ENCODE measurements at places on chromosomes 2 and 18.

DNA sequence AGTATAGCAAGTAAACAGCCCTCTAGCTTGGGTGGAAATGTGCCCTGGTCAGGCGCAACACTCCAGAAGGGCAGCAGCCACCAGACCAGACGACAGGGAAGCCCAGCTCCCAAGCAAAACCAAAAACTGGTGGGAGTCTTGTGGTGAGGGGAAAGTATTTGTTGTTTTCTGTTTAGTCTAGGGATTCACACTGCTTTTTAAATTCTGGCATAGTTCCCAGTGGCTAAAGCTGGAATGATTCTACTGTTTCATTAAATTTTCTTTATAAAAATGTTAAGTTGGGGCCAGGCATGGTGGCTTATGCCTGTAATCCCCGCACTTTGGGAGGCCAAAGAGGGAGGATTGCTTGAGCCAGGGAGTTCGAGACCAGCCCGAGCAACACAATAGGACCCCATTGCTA, 38.5 kb downstream of the MERTK start:
- H3K27ac ChIP-seq, result no peak overlapping the region
- no peaks in the 10 kb centered on the region for H3K27me3 ChIP-seq
- DNase-seq, result no peak
- H3K4me1 ChIP-seq, result peaks cover 14% of the 10 kb centered on the region

DNA sequence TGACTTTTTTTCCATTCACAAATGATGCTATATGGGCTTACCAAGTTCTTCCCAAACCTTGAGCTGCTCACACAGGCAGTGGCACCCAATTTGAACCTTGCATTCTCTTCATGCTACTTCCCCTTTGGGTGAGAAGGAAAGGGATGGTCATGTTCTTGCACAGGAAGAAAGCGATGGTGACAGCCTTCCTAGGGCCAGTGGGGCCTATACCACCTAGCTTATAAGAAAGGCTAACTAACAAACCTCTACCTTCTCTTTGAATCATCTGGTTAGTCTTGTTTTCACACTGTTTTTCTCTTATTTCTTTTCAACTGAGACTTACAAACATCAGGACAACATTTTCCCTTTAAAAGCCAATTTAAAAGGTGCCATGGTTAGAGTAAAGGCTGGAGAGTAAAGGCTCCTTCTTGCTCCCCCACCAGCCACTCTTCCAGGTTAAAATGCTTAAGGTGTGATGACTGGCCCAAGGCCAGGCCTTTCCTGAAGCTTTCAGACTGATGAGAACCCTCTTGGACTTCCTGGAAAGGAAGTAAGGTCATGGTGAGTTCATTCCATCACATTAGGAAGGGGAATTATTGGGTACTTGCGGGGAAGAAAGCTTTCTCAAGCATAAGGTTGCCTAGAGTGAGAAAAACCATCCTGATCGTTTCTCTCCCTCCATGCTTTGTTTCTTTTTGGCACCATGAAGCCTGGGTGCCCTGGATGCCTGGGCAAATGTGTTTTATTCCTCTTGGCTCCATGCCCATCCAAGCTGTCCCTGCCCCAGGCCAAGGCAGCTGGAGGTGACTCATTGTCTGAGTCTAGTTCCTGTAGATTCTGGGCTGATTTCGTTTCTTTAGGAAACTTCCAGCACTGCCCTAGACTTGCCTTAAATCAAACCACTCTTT, 41.4 kb upstream of the ITGB6 start:
- H3K27me3 ChIP-seq, result no peaks in the 10 kb centered on the region
- H3K4me3 ChIP-seq, result no peak overlapping the region
- H3K4me1 ChIP-seq, result no peaks in the 10 kb centered on the region

GRCh38 chr2:184363213-184363612, 235.1 kb upstream of the ZNF804A start:
- no peaks in the 10 kb centered on the region for H3K4me1 ChIP-seq
- no peak overlapping the region for H3K27ac ChIP-seq
- no peaks in the 10 kb centered on the region for H3K27me3 ChIP-seq
- DNase-seq, result no peak
- no peak overlapping the region for H3K4me3 ChIP-seq

DNA sequence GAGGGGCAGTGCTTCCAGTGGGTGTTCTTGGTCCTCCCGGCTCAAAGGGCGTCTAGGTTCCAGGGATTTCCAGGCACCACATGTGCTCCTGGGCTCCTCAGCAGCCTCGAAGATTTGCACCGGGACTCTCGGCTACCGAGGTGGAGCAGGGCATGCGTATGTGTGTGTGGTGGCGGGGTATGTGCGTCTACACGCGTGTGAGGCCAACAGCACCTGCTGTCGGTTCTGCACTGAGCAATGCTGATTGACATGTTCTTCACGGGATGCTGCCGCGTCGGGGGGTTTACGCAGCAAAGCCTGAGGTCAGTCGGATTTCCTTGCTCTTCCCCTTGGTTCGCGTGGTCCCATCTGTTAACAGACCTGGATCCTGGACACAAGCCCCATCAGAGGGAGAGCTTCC, 119.8 kb downstream of the NDUFA10 start:
- peaks cover 2% of the 10 kb centered on the region for H3K4me1 ChIP-seq
- H3K4me3 ChIP-seq, result no peak overlapping the region
- no peaks in the 10 kb centered on the region for H3K36me3 ChIP-seq
- peak; percentile 19 for DNase-seq

- H3K36me3 ChIP-seq, result no peaks in the 10 kb centered on the region
- no peaks in the 10 kb centered on the region for H3K27me3 ChIP-seq
- no peak overlapping the region for H3K27ac ChIP-seq
- H3K4me1 ChIP-seq, result no peaks in the 10 kb centered on the region
- no peak for DNase-seq
Observed at GRCh38 chr2:8514796-8515758, 166.8 kb upstream of the ID2 start.

GRCh38 chr2:160140471-160140870, 59.6 kb downstream of the ITGB6 start:
- H3K4me3 ChIP-seq, result no peak overlapping the region
- no peak overlapping the region for H3K27ac ChIP-seq
- DNase-seq, result no peak
- no peaks in the 10 kb centered on the region for H3K36me3 ChIP-seq
- no peaks in the 10 kb centered on the region for H3K4me1 ChIP-seq

DNA sequence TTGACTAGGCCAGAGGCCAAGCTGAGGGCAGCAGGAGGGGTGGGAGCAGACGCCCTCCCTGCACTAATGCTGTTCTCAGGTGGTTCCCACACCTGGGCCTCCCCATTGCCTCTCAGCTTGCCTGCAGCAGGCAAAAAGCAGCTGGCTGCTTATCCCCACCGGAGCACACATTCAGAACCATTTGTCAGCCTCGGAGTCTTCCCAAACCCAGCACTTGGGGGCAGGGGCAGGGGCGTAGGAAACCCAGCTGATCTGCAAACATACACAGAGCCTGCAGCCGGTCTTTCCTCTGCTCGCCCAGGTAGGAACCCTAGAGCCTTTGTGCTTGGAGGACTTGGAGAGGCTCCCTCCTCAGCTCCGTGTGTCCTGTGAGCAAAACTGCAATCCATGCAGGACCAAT, 249.8 kb downstream of the CYP26B1 start:
- no peak overlapping the region for H3K27ac ChIP-seq
- H3K4me3 ChIP-seq, result no peak overlapping the region
- no peaks in the 10 kb centered on the region for H3K4me1 ChIP-seq
- no peaks in the 10 kb centered on the region for H3K27me3 ChIP-seq
- no peak for DNase-seq

GRCh38 chr2:85133751-85134254, 611 bp downstream of the TCF7L1 start:
- H3K4me1 ChIP-seq, result peaks cover 13% of the 10 kb centered on the region
- peak overlapping the region; percentile 89 for H3K4me3 ChIP-seq
- H3K27ac ChIP-seq, result peak overlapping the region; percentile 73
- H3K36me3 ChIP-seq, result no peaks in the 10 kb centered on the region
- no peaks in the 10 kb centered on the region for H3K27me3 ChIP-seq
- DNase-seq, result peak; percentile 44

All from liver (tissue), 10 donors.